Hematopoietic multipotent progenitor cell treated with erythropoietin and hydrocortisone succinate and interleukin-3 and kit ligand, for 6 days (in vitro differentiated cells): ENCODE measurements at places on chromosomes 16 and 17.

GRCh38 chr17:41340494-41340893 is 10.1 kb downstream of the KRT33A start:
- no peak for DNase-seq

DNA sequence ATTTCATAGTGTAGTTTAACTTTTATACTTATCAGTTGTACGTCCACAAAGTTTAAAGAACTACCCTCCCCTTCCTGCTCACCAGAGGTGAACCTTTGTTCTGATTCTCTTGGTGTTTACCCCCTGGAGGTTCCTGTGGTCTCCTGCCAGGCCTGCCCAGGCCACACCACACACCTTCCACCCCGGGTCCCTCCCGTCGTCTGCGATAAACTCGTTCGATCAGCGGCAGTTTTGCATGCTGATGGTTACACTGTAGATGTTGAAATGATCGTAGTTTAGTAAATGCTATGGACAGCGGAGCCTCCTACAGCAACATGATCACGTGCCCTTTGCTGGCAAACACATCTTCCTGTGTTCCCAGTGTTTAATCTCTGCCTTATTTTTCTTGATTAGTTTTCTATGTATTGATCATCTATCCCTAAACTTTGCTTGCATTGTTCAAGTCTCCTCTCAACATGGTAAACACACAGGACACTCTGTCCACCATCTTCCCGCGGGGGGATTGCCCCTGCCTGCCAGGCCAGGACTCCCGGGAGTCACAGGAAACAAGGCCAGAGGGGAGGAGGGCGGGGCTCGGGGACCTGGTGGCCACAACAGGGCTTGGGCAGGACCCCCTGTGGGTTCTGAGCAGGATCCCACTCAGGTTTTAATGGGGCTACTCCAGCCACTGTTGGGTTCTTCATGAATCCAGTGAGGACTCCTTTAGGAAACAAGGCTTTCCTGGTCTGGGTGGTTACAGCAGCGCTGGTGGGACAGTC is 2.8 kb upstream of the ACSF3 start:
- DNase-seq: no peak

- DNase-seq: peak; percentile 71
These were observed 21.8 kb upstream of the FOXK2 start for GRCh38 chr17:82497483-82498405.

GRCh38 chr17:71899317-71899716 is 221.5 kb upstream of the SOX9 start:
- no peak for DNase-seq

GRCh38 chr17:1591474-1592090 is 29.0 kb upstream of the PITPNA start:
- no peak for DNase-seq

DNA sequence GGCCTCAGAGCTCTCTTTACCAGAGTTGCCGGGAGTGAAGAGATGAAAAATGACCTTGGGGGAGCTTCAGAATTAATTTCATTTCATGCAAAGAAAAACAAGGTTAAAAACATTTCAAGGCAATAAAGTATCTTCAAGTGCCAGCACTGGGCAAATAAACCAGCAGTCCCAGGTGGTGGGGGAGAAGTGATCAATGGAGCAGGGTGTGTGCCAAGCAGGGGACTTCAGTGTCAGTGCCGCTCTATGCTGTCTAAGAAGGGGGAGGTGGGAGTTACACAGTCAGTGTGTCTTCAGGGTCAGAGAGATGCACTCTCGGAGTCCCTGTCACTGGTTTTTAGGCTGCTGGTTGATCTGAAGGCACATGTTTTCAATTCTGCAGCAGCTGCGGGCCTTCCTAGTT is 57.2 kb upstream of the MGAT5B start:
- no peak for DNase-seq

DNA sequence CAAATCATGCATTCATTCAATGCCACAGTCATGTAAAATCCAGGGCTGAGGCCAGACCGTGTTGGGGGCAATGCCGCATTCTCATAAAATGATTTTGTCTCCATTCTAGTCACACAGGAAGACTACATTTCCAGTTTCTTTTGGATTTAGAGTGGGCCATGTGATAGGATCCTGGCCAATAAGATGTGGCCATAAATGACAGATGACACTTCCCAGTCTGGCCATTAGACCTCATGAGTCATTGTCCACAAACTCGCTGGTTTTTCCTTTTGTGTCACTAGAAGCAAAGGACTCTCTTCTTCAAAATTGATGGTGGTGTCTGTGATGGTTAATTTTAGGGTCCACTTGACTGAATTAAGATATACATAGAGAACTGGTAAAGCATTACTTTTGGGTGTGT is 352.3 kb downstream of the UTP18 start:
- DNase-seq: no peak

DNA sequence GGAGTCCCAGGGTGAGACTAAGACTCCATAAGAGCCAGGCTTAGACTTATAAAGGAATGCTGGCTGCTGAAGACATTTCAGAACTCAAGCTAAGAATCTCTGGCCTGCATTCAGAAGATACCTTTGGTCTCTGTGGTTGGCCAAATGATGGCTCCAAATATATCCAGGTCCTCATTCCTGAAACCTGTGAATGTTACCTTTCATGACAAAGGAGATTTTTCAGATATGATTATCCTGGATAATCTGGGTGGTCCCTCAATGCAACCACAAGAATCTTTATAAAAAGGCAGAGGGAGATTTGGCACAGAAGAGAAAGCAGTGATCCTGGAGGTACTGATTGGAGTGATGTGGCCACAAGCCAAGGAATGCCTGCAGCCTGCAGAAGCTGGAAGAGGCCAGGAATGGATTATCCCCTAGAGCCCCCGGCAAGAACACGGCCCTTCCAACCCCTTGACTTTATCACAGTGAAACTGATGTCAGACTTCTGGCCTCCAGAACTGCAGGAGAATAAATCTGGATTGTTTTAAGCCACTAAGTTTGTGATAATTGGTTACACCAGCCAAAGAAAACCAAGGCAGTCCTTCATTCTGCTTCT is 253.3 kb downstream of the SLC39A11 start:
- DNase-seq: no peak

DNA sequence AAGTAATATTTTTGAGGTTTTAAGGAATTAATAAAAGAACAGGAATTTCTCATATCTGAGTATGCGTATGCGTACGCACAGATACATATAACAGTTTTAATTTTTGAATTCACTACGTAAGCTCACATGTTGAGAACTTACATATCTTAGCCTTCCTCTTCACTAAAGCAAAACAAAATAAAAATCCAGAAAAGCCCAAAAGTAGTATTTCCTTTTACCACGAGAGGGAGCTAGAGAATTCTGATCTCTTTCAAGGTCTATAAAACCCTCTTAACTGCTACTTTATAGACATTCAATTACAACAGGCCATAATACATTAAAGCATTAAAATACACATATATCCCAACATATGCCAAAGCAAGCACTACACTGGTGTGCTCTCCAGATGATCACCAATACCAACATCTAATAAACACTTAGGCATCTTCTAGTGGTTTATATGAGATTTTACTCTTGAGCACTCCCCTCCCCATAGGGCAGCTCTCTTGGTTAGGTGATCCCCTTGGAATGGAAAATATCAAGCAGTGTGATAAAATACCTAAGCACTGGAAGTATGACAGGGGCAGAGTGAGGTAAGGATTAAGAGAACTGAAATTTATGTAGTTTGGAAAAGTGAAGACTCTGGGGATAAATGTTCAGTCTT is 94.0 kb downstream of the SKAP1 start:
- DNase-seq: peak; percentile 80

DNA sequence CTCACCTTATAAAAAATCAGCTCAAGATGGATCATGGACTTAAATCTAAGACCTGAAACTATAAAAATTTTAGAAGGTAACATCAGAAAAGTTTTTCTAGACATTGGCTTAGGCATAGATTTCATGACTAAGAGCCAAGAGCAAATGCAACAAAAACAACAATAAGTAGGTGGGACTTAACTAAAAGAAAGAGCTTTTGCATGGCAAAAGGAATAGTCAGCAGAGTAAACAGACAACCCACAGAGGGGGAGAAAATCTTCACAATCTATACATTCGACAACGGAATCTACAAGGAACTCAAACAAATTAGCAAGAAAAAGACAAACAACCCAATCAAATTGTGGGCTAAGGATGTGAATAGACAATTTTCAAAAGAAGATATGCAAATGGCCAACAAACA is 368.4 kb upstream of the KIF2B start:
- no peak for DNase-seq

GRCh38 chr16:11791144-11791828 is 5.8 kb downstream of the ZC3H7A start:
- no peak for DNase-seq

- no peak for DNase-seq
These were observed 31.3 kb downstream of the BAHCC1 start for GRCh38 chr17:81426393-81427172.

- no peak for DNase-seq
These were observed 133.7 kb upstream of the HS3ST3A1 start for GRCh38 chr17:13735444-13735843.

DNA sequence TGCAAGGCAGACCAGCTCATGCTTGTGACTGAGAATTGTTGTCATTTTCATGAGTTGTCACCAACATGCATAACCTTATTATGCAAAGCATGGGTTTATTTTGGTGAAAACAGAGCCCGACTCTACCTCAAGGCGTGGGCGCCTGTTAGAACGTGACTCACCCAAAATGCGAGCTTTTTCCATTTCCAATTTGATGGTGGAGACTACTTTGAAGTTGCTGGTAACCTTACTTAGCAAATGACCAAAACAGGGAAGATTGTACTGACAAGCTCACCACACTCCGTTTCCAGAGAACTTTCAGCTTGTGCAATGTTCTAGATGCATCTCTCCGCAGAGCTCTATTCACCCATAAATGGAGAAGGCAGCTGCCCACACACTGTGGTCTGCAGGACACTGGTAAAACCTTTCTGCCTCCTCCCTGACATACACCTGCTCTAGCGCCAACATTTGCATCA is 284.5 kb downstream of the MAF start:
- no peak for DNase-seq

- DNase-seq: no peak
These were observed 391.4 kb downstream of the WWOX start for GRCh38 chr16:78490847-78491246.

GRCh38 chr17:68328676-68329075 is 37.4 kb downstream of the ARSG start:
- no peak for DNase-seq

DNA sequence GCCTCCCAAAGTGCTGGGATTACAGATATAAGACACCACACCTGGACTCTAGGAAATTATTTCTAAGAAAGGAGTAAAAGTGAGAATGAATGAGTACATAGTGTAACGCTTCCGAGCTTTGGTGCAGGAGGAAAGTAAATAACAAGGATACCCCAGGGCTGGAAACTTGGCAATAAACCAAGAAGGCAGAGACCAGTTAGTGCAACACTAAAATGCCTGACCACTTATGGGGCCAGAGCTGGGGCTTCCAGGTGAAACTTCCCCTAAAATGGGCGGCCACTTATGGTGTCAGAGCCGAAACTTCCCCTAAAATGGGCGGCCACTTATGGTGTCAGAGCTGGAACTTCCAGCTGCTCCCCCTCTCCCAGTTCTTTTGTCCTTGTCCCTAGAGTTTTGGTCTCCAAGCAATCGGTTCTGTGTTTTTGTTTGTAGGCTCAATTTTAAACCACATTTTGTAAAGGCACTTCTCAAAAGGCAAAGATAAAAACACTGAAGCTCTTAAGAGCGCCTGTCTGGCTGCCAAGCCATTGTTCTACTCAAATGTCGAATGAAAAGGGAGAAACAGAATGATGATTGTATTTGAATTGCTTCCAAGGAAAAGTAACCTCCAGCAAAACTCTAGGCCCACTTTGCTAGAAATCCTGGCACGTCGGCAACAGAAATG is 63.9 kb downstream of the NXN start:
- no peak for DNase-seq

DNA sequence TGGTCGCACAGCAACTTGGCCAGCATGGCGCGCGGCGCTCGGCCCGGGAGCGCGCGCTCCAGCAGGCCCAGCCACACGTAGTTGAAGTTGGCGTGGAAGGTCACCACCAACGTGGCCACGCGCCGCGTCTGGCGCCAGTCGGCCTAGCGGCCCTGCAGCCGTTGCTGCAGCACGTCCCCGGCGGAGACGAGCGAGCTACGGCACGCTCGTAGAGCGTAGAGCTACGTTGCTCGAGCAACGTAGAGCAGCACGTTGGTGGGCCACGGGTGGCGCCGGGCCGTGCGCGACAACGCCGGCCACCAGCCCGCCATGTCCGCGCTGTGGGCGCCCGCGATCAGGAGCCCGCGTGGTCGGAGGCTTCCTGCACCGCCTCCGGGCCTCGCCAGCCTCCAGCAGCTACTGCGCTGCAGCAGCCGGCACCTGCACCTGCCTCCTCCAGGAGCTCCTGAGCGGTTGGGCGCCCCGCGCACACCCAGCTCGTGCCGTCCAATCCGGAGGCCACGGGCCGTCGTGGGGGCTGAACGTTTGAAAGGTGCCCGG is 13.4 kb upstream of the SULT1A1 start:
- peak; percentile 82 for DNase-seq

GRCh38 chr16:89586853-89587252 is 11.3 kb downstream of the CPNE7 start:
- no peak for DNase-seq

GRCh38 chr17:69220098-69220497 is 8.5 kb downstream of the ABCA10 start:
- DNase-seq: no peak

- peak; percentile 17 for DNase-seq
These were observed 56.5 kb upstream of the CIBAR2 start for GRCh38 chr16:85168732-85169256.

- peak; percentile 72 for DNase-seq
These were observed 1.6 kb downstream of the HOXB2 start for GRCh38 chr17:48543107-48543853.

GRCh38 chr16:2966808-2967191 is 2.3 kb upstream of the PAQR4 start:
- no peak for DNase-seq

- no peak for DNase-seq
These were observed 431.4 kb downstream of the SHISA9 start for GRCh38 chr16:13332713-13333255.

DNA sequence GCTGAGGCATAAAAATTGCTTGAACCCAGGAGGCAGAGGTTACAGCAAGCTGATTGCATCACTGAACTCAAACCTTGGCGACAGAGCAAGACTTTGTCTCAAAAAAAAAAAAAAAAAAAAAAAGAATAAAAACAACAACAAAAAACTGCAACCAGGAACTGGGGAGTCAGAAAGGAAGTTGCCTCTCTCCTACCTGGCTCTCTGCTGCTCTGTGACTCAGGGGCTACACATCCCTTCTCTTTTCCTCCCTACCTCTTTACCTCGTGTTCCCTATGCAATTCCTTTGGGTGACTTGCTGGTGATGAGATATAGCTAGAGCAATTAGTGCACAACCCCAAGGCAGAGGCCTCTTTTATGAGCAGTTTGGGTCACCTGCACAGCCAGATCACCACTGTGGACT is 95.9 kb downstream of the ABCC1 start:
- no peak for DNase-seq

DNA sequence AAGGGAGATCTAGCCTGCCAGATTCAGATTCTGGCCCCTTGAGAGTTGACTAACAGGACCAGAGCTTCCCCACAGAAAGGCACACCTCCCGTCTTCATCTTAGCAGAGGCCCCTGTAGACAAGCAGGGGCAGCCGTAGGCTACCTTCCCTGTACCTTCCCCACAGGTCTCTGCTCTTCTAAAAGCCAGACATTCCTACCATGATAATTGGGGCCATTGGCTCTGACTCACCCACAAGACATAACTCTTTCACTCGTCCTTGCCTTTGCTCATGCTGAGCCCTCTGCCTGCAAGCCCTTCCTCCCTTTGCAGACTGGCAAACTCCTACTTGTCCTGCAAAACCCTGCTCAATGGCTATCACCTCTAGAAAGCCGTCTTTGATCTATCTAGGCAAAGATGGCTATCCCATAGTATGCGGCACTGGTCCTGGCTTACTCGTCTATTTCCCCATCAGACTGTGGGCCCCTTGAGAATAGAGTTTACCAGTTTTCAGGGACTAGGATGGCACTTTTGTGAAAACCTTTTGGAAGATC is 43.8 kb downstream of the PIMREG start:
- no peak for DNase-seq
